ENCODE measurements at places on chromosomes 16 and 17.

DNA sequence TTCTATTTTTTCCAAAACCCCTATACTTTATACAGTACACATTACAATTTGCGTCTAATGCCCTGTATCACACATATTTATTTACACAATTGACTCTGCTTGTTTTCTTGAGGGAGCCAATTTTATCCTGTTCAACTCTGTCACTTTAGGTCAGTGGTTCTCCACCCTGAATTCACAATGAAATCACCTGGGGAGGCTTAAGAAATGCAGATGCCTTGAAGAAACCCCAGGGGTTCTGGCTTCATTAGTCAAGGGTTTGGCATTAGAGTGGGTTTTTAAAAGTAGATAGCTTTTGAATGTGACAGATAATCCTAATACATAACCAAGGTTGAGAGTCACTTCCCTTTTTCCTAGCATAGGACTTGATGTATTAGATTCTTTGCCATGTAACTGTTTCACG, 398.6 kb upstream of the ERCC4 start:
- DNase-seq = no peak

- DNase-seq = no peak
These were observed 94.5 kb downstream of the ZDHHC7 start for GRCh38 chr16:84916850-84917249.

GRCh38 chr16:19980632-19981265, 92.9 kb downstream of the GPR139 start:
- no peak for DNase-seq

DNA sequence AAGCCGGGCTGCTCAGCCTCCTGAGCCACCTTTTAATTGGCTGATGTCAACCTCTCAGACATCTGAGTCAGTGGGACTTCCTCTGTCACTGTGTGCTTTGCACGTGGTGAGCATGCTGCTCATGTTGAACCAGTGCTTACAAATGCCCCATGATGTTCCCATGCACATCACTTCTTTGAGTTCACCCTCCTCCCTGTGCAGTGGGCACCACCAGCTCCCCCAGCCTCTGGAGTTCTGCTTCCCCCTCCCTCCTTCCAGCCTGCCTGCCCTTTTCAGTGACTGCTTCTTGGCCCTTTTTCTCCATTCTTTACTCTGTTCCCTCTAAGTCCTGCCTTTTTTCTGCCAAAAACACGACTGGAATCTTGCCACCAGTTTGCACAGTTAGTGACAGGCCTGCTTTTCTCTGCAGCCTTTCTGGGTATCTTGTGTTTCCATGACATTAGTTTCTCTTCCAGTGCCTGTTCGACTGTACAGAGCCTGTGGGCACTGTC, 41.6 kb downstream of the USP10 start:
- DNase-seq = no peak

GRCh38 chr17:47338026-47338425, 14.3 kb downstream of the EFCAB13 start:
- DNase-seq = no peak

DNA sequence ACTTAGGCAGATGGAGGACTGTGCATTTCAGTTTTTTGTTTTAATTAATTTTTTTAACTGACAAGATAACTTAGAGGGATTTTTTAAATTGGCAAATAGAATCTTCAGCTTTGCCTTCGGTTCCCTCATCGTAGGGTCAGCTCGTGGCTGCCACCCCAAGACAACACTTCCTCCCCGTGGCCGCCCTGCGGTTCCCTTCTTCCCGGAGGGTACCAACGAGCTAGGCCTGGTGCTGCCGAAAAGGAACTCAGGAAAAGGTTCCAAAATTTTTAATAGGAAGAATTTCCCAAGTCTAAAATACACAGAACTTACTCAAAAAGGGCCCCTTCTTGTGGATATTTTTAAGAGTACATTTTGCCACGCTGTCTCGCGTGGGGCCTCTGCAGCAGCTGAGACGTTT, 210.4 kb upstream of the CHMP6 start:
- DNase-seq = no peak

GRCh38 chr17:44220213-44221083, 973 bp upstream of the UBTF start:
- DNase-seq = peak; percentile 67

- no peak for DNase-seq
These were observed 261.8 kb upstream of the KIF2B start for GRCh38 chr17:53560953-53561352.

DNA sequence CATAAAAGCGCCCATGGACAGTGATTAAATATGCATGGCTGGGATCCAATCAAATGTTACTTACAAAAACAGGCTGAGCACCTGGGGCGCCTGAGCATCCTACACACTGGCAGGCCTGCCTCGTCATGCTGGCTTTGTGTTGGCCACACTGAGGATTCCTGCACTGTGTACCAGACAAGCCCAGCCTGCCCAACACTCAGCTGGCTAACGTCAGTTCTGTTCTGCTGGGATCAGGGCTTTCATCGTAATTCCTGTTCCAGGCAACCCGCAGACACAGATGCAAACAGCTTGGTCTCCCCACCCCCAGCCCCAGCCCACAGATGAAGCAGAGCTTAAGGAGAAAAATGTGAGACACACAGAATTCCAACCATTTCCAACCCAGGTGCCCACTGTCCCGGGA, 30.7 kb downstream of the PIMREG start:
- DNase-seq = no peak

GRCh38 chr16:1651094-1651973, 26.7 kb upstream of the JPT2 start:
- DNase-seq = no peak

DNA sequence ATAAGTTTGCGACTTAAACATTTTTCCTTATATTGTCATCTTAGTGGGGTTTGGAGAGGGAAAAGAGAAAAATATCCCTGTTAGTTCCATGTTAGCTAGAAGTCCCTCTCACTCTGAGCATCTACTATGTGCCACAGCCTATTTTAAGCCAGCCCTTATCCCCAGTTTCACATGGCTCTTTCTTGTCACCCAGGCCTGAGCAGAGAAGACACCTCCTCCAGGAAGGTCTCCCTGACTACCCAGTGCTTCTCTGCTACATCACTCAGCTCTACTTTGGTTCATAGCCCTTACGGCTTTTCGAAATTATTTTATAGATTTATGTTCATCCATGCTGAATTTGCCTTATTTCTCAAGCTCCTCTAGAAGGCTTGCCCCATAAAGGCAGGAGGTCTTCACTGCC, 7.2 kb upstream of the MAP2K3 start:
- DNase-seq = no peak

GRCh38 chr17:77827511-77827910, 131.0 kb upstream of the TNRC6C start:
- DNase-seq = no peak

GRCh38 chr17:251531-251930, 70.1 kb upstream of the DOC2B start:
- no peak for DNase-seq

GRCh38 chr17:54021418-54021817, 198.7 kb downstream of the KIF2B start:
- no peak for DNase-seq

GRCh38 chr17:7388856-7389255, 5.5 kb downstream of the PLSCR3 start:
- DNase-seq = no peak

DNA sequence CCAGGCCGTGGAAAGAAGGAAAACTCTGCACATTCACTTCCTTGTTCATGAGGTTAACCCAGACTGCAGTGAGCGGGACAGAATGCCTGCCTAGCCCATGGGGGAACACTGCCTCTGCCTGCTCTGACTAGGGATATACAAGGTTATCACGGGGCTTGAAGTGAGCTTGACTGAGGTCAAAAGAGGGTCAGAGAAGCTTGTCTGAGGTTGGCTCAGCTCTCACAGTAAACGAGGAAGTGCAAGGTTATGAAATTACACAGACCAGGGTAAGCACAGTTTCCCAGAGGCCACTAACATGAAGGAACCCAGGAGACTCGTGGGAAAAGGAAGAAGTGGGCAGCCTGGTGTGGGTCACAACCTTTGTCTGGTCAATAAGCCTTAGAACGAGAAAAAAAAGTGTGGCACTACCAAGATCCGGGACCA, 28.7 kb downstream of the HIC1 start:
- no peak for DNase-seq

GRCh38 chr17:76174037-76174436, 33.0 kb upstream of the FOXJ1 start:
- no peak for DNase-seq

DNA sequence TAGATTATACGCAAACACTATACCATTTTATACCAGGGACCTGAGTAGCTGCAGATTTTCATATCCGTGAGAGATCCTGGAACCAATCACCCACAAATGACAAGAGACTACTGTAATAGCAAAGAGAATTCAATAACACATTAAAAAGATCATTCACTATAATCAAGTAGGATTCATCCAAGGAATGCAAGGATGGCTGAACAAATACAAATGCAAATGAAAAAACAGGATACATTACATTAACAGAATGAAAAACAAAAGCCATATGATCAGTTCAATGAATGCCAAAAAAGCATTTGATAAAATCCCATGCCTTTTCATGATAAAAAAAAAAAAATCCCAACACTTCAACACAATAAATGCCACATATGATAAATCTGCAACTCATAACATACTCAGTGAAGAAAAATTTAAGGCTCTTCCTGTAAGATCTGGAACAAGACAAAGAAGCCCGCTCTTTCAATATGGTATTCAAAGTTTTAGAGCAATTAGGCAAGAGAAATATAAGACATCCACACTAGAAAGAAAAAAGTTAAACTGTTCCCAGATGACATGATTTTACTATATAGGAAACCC, 29.0 kb downstream of the N4BP1 start:
- DNase-seq = no peak
